ENCODE measurements at places on chromosomes 4 and X. TPM values are rescaled to one million over a fixed set of nuclear protein-coding genes. Genes with fewer than 3 reads are reported as not detected.

The NCAPG gene
- polyA plus RNA-seq: 63.4 TPM

The SPANXA1 gene
- not detected for polyA plus RNA-seq

The MAGEA11 gene
- polyA plus RNA-seq: not detected

The IRS4 gene
- not detected for polyA plus RNA-seq

The PABPC5 gene
- not detected for polyA plus RNA-seq

The FAT1 gene
- 12.2 TPM for polyA plus RNA-seq

GRCh38 chrX:39984191-39984956, 113.4 kb downstream of the BCOR start:
- DNase-seq: peak; percentile 20

GRCh38 chrX:39809331-39809730, 288.4 kb downstream of the BCOR start:
- no peak for DNase-seq

DNA sequence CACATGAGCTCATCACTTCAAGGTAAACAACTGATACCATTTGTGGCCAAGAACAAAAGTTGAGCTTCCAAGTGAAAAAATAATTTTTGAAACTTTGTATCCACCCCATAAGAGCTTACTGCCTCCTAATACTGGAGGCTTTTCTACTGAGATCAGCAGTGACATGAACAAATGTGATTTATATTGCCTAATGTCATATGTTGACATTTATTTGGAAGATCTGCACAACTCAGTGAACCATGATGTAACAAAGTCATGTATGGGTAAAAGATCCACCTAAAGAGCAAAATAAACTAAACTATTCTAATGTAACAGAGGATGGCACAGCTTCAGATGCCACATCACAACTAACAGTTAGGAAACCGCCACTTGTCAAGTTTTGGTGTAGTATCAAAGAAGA, 65.8 kb downstream of the AFAP1 start:
- DNase-seq: no peak

- DNase-seq: no peak
Observed at GRCh38 chr4:73589887-73590801, 30.1 kb downstream of the RASSF6 start.

Data from K562 (cell line).